ENCODE measurements at places on chromosomes 2 and 18. TPM values are rescaled to one million over a fixed set of nuclear protein-coding genes. Genes with fewer than 3 reads are reported as not detected.

- no peak for DNase-seq
Observed at GRCh38 chr2:2861666-2862240, 515.9 kb downstream of the EIPR1 start.

DNA sequence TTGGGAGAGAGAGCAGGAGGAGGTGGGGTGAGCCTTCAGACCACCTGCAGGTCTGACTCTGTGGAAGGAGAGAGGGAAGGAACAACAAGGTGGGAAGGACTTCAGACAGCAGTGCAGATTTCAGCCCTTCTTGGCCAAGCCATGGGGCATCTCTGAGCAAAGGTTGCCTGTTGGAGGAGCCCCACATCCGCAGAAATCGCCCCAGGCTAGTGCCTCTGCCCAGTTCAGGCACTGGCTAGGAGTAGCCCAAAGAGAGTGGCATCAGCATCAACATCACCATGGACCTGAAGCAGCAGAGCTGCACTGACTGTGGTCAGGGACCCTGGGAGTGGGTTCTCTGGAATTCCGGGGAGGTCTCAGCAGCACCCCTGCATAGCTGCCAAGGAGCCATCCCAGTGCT is 10.2 kb downstream of the GPR55 start:
- DNase-seq = no peak

DNA sequence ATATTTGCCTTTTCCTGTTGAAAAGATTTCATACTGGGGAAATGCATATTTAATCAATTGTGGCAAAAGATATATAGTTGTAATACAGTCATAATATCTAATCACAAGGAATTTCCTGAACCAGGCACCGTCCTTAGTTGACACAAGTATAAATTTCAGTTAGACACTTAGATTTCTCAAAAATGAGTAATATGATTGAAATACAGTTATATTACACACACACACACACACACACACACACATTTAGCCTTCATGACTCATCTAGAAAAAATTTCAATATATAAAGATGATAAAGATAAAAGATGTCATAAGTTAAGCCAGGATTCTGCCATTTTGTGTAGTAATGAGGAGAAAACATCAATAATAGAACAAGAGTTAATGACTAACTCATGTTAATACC is 258.4 kb upstream of the ZNF804A start:
- no peak for DNase-seq

GRCh38 chr2:135948141-135948540 is 37.3 kb downstream of the DARS1 start:
- DNase-seq = no peak

Gene OLA1
- total RNA-seq = 36.1 TPM

Gene FBXO48
- total RNA-seq = 1.2 TPM

Gene MEX3C
- 20.4 TPM for total RNA-seq

Gene TSPYL6
- not detected for total RNA-seq

Gene MERTK
- 15.7 TPM for total RNA-seq

Measured in vagina (tissue), 2 donors.